Activated T-helper 17 cell treated with anti-CD3 and anti-CD28 coated beads, Interleukin-2, amount 50 U/mL, for 72 hours (primary cell): ENCODE measurements at places on chromosomes 12 and 14. TPM values are rescaled to one million over a fixed set of nuclear protein-coding genes. Genes with fewer than 3 reads are reported as not detected.

GRCh38 chr14:89551955-89552354 is 134.9 kb upstream of the FOXN3 start:
- no peak for ATAC-seq

- ATAC-seq = no peak
These were observed 25.5 kb downstream of the CLECL1 start for GRCh38 chr12:9707356-9707755.

- ATAC-seq = no peak
These were observed 57.2 kb upstream of the C14orf132 start for GRCh38 chr14:95981965-95982364.

DNA sequence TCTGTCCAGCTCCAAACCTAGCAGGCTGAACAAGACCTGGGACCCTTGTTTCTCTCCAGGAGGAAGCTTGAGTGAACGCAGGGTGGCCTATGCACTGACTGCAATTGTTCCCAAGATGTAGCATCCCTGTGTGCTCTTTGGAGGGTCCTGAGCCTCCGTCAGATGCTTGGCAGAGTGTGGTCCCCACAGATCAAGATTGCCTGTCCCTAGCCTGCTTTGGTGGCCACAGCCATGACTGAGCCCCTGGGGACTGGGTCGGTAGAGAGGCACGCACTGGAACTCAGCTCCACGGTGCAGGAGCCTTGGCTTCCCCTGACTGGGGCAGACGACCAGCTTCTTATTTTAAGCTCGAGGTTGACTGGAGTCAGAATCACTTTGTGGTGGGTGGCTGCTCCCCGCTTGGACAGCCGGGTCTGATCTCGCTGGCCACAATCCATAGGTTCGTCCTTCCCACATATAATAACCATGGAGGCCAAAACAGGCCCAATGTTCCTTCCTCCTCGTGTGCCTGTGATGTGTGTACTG is 97.8 kb downstream of the LGMN start:
- peak; percentile 9 for ATAC-seq

PPM1H gene
- total RNA-seq = not detected

ART4 gene
- not detected for total RNA-seq

DNA sequence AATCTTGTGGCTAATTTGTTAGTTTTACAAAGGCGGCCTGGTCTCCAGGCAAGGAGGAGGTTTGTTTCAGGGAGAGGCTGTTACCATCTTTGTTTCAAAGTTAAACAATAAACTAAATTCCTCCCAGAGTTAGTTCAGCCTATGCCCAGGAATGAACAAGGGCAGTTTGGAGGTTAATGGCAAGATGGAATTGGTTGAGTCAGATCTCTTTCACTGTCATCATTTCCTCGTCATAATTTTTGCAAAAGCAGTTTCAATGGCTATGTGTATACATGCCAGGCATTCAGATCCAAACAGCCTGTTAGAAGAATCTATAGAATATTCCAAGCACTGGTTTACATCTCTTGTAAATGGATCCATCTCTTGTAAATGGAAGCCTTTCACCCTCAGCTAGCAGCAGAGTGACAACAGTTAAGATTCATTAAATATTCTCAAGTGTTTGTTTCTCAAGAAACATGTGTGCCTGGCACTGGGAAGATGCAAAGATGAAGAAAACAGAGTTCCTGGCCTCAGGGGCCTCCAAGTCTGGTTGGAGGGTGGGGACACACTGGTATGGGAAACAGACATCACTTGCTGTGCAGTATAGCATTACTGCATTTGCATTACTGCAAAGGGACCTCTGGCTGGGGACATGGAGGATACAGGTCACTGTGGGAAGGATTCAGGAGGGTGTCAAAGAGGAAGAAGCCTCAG is 65.8 kb downstream of the RIN3 start:
- no peak for ATAC-seq
